ENCODE measurements at places on chromosomes 2 and 18. TPM values are rescaled to one million over a fixed set of nuclear protein-coding genes. Genes with fewer than 3 reads are reported as not detected.
A peak's percentile ranks its signal among the peaks of the same experiment; 100 is the strongest.

HOXD9 gene
- not detected for total RNA-seq

SLC9A2 gene
- not detected for total RNA-seq

CCDC68 gene
- total RNA-seq, result 0.34 TPM

TTC27 gene
- 25.8 TPM for total RNA-seq

HTR2B gene
- total RNA-seq, result not detected

KRTCAP3 gene
- total RNA-seq, result 16.5 TPM

CNTNAP5 gene
- not detected for total RNA-seq

HS1BP3 gene
- 27.8 TPM for total RNA-seq

TMEM18 gene
- total RNA-seq, result 38.5 TPM

SPHKAP gene
- not detected for total RNA-seq

NETO1 gene
- 7.2 TPM for total RNA-seq

SCLY gene
- 36.6 TPM for total RNA-seq

REG3G gene
- not detected for total RNA-seq

PLEKHH2 gene
- 0.58 TPM for total RNA-seq

FN1 gene
- total RNA-seq, result not detected

GRCh38 chr2:143717053-143717452, 587.8 kb downstream of the ARHGAP15 start:
- no peak for DNase-seq

DNA sequence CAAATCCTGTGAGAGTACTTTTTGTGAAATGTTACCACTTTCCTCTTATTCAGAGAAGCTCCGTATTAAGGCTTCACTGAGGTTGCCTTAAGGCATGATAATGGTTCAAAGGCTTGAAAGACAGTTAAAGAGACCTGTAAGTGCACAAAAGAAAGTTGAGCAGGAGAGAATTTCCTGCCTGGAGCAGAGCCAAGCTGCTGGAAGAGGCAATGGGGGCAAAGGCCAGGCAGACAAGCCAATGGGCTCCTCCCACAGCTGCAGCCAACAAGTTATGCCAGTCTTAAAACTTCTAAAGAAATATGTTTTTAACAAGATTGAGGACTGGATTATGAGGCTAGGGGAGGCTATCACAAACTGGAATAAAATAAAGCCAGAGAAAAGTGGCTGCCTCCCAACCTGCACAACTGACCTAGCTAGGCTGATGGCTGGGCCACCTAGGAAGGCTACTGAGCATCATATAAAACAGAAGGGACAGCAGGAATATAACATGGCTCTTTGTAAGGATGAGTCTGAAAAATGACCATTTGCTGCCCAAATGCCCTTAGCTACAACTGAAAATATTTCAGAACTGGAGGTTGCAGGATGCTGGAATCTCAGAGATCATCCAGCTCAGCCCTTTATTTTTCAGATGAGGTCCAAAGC, 2.1 kb downstream of the IL1B start:
- no peak for DNase-seq

GRCh38 chr18:68548904-68549870, 165.7 kb downstream of the TMX3 start:
- DNase-seq, result no peak

DNA sequence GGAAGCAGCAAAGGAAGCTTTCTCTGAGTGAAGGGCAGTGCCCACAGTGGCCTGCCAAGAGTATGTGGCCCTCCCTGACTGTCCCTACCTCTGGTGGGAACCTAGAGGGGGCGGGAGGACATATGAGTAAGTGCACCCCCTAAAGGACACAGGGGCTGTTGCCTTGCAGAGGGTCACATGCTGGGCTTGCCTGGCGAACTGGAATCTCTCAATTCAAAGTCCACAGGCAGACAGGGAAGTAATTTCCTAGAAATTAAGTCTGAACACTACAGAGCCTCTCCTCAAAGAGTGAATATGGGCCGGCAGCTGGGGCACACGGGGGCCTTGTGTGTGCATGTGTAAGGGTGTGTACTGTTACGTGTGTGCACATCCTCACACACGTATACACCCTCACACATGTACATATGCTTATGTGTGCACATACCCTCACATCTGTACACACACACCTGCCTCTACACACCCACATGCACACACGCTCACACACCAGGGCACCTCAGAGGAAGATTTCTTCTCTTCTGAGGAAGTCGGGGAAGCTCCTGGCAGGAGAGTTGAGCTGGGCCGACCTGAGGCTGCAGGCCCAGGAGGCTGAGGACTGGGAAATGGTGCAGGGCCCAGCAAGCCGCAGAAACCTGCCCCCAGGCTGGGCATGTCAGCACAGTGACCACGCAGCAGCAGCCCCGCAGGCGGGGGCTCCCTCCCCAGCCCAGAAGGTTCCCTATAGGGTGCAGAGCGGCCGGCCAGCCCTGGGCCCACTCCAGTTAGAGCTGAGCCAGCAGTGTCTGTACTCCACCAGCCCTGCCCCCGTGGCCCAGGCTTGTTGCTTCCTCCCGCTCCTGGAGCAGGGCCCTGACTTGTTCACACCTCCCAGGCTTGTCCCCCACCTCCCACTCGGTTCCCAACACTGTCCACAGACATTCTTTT, 77.4 kb upstream of the TAF1B start:
- DNase-seq, result no peak

DNA sequence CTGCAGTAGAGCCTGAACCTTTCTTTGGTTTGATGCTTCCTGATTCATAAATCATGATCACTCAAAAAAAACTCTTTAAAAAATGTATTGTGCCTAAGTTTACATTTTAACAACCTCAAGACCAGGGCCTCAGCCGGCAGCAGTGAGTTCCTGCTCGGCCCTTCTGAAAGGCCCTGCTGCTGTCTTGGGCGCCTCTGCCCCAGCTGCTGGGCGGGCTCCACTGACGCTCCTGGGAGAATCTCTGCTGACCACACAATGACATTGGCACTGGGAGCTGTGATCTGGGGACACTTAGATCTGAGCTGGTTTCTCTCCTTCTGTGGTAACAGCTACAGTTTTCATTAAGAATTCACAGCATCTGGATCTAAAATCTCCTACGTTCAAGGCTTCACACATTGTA, 25.7 kb downstream of the TPO start:
- no peak for DNase-seq

- no peak for DNase-seq
These were observed 41.8 kb downstream of the CNGA3 start for GRCh38 chr2:98388081-98388480.

- DNase-seq, result no peak
These were observed 57.6 kb downstream of the GDF7 start for GRCh38 chr2:20724500-20725053.

DNA sequence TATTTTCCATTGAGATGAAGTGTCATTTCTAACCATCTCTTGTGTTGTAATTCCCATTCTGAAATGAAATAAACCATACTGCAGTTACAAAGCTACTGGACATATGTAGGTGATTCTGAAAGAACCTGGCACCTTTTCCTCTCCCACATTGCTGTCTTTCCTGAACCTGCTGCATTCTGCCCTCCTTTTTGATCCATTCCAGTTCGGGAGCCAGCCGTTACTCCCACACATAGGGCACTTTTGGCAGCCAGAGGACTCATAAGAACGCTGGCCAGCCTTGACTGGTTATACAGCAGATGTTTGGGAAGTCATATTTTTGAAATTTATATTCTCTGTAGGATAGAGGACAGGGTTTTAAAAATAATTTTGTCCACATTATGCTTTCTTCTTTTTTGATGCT, 369.8 kb upstream of the CDH7 start:
- no peak for DNase-seq

GRCh38 chr2:42931818-42932195, 139.4 kb upstream of the HAAO start:
- DNase-seq, result no peak

DNA sequence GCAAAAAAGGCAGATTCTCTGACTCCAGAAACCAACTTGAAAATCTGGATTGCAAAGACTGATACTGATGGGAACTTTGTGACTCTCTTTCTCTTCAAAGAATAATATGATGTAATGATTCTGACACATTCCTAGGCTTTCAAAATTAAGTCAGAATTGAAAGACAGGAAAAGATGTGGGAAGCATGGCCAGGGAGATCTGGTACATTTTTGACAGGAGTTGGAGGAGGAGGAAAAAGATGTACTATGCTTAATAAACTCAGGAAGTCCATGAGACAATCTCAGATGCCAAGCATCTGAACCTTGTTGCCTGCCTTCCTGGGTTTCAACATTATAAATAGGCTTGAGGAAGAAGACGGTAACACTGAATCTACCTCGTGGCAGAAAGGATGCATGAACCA, 34.2 kb downstream of the KLF7 start:
- no peak for DNase-seq

GRCh38 chr2:147331790-147332419, 512.9 kb upstream of the ACVR2A start:
- no peak for DNase-seq

- no peak for DNase-seq
These were observed 494.0 kb upstream of the MYT1L start for GRCh38 chr2:2825062-2825461.

DNA sequence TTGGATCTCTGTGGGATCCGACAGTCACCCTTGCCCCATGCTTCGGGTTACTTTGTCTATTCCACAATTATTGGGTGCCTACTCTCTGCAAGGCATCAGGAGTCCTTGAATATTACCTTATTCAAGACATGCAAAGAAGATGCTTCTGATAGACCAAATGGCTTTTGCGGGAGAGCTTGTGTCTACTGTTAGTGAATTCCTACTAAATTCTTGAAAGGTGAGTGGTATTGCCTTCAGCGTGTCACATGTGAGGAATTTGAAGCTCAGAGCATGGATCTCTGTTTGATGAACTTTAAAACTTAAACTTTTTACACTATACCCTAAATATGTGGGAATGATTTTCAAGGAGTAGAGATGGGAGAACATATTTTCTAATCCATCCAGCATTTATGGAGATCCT, 184.4 kb downstream of the LTBP1 start:
- DNase-seq, result no peak

- DNase-seq, result no peak
These were observed 26.6 kb downstream of the TMEM18 start for GRCh38 chr2:650343-651310.

- no peak for DNase-seq
These were observed 105.6 kb downstream of the MAP4K4 start for GRCh38 chr2:101803128-101803527.

- DNase-seq, result no peak
These were observed 29.4 kb upstream of the ASNSD1 start for GRCh38 chr2:189631849-189632248.

GRCh38 chr2:28680657-28681056, 71.0 kb upstream of the PPP1CB start:
- DNase-seq, result no peak

DNA sequence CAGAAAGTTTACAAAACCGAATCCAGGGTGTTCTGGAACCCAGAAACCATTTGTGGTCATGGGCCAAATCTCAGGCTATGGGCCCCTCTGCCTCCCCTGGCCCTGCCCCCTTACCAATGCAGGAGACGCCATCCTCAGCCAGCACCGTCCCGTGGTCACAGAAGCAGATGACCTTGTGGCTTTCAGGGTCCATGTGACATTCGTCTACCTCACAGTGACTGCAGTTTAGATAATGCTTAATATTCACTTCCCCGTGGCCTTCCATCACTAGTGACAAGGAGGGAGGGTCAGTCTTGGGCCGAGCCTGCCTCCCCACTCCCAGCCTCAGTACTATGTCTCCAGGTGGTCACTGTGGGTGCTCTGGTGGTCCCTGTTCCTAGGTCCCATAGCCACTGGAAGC, 111.6 kb downstream of the CLIP4 start:
- DNase-seq, result no peak

DNA sequence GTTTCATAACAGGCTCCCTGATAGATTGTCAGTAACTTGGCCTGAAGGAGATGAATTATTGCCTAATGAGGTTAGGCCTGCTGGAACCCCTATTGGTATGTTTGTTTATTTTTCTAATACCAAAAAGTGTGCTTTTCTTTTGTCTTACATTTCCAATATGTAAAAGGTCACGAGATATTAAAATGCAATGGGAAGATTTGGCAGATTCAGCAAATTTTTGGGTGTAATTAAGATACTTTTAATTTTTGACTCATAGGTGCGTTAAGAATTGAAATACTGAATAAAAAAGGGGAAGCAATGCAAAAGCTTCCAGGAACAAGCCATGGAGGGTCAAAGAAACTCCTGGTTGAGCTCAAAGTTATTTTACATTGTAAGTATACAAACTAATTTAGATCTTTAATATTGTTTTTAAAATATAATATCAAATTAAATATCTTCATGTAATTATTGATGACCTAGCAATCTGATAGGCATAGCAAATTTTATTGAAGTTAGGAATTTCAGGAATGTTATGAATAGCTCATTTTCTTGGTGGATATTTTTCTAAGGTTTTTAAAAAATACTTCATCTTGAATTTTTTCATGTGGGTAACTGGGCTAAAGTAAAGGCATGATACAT, 52.1 kb downstream of the SMCHD1 start:
- DNase-seq, result no peak

- no peak for DNase-seq
These were observed 128.0 kb upstream of the FBXO11 start for GRCh38 chr2:48034295-48034694.

GRCh38 chr2:163919717-163920116, 183.9 kb upstream of the FIGN start:
- DNase-seq, result no peak

GRCh38 chr2:175234153-175234552, 52.6 kb upstream of the ATP5MC3 start:
- DNase-seq, result no peak

GRCh38 chr2:135657806-135658582, 83.7 kb upstream of the UBXN4 start:
- DNase-seq, result peak; percentile 4

DNA sequence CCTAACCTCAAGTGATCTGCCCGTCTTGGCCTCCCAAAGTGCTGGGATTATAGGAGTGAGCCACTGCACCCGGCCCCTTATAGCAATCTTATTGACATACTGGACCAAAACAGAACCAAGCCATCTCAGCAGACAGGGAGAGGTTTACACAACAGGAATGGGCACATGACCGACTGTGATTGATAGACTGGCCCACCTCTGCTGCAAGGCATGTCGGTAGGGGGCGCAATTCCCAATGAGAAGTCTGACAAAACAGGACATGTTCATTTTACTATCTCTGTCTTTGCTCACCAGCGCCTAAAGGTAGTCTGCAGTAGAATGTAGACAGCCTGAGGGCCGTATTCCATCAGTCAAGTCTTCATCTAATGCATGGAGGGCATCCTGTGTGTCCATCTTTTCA, 2.0 kb downstream of the LYPD6B start:
- peak; percentile 45 for DNase-seq

- DNase-seq, result no peak
These were observed 234.1 kb downstream of the GLI2 start for GRCh38 chr2:120969613-120970355.

Data from B cell (primary cell).